ENCODE measurements at places on chromosomes 5 and 9.
A peak's percentile ranks its signal among the peaks of the same experiment; 100 is the strongest.

DNA sequence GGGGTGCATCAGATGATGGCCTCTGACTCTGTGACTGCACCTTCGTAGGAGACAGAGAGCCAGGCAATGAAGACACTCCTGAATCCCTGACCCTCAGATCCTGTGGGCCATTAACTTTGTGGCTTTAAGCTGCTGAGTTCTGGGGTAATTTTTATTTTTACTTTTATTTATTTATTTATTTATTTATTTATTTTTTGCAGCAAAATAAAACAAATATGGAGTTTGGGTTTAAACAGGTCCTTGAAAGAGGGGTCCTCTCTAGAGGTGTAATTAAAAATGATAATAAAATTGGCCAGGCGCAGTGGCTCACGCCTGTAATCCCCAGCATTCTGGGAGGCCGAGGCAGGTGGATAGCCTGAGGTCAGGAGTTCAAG, 104.9 kb upstream of the RAPGEF1 start:
- no peak for DNase-seq

- no peak for DNase-seq
These were observed 1.0 kb downstream of the CSF1R start for GRCh38 chr5:150085191-150085912.

- no peak for DNase-seq
These were observed 72.1 kb downstream of the MRPL36 start for GRCh38 chr5:1727571-1727970.

GRCh38 chr9:34384368-34385165, 7.9 kb upstream of the MYORG start:
- no peak for DNase-seq

- DNase-seq = no peak
These were observed 189.1 kb downstream of the SREK1 start for GRCh38 chr5:66333192-66333591.

DNA sequence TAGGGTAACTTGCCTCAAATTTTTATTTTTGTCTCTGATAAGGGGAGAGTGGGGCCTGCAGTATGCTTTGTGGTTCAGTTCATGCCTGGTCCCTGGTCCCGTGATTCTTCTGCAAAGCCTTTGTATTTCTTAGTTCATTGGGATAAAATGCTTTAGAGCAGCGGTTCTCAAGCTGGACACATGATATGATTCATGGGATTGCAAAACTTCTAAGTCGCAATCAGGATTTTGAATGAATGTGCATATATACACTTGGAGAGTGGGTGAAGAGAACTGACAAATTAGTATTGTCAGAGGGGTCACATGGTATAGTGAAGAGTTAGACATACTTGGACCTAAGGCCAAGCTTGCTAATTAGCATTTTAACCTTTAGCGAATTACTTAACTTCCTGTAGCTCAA, 265.4 kb upstream of the KLF9 start:
- DNase-seq = no peak

DNA sequence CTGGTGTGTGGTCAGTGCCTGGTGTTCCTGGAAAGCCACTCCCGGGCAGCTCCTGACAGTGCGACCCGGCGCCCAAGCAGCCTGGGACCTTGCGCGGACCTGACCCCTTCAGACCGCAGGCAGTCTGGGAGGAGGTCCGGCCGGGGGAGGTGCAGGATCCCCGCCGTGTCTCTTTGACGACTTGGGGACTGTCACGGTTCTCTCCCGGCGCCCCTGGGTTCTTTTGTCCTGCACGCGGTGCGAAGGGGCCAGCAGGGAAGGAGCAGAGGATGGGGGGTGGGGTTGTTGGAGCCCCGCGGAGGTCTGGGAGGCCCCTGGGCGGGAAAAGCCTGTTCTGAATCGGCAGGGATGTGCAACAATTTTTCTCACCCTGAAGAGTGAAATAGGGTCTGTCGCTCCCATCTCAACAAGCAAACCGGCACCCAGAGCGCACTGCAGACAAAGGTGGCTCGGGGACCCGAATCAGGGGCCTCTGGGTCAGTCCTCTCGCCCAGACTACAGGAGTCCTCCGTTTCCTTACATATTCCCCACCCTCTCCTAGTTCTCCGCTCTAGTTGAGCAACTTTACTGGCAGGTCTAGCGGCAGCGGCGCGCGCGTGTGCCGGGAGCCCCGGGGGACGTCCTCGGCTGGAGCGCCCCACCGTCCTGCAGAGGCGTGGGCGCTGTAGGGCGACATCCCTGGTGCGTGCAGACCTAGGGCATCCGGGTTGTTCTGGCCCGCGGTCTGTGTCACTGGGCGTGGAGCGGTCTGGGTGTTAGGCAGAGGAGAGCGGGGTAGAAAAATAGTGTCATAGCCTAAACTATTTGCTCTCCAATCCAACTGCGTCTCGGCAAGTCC, 1.2 kb downstream of the VCAN start:
- DNase-seq = no peak

DNA sequence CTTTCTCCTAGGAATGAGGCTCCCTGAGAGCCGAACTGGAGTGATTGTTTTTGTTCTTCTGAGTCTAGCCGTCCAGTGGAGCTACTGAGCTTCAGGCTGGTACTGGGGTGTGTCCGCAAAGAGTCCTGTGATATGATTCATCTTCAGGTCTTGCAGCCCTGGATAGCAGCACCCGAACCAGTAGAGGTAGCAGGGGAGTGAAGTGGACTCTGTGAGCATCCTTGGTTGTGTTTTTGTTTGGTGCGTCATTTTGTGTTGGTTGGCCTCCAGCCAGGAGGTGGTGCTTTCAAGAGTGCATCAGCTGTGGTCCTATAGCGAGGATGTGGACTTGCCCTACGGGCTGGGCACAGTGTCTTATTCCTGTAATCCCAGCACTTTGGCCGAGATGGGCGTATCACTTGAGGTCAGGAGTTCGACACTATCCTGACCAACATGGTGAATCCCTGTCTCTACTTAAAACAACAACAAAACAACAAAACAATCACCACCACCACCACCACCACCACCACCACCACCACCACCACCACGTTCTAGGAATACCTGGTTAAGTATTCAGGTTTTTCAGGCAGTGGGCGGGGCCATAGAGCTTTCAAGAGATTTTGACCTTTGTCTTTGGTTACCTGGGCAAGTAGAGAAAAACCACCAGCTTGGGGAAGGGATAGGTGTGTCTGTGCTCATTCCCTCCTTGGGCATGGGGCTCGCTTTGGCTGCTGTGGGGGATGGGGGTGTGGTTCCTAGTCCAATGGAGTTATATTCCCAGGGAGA, 154.0 kb downstream of the WDR70 start:
- DNase-seq = peak; percentile 69

DNA sequence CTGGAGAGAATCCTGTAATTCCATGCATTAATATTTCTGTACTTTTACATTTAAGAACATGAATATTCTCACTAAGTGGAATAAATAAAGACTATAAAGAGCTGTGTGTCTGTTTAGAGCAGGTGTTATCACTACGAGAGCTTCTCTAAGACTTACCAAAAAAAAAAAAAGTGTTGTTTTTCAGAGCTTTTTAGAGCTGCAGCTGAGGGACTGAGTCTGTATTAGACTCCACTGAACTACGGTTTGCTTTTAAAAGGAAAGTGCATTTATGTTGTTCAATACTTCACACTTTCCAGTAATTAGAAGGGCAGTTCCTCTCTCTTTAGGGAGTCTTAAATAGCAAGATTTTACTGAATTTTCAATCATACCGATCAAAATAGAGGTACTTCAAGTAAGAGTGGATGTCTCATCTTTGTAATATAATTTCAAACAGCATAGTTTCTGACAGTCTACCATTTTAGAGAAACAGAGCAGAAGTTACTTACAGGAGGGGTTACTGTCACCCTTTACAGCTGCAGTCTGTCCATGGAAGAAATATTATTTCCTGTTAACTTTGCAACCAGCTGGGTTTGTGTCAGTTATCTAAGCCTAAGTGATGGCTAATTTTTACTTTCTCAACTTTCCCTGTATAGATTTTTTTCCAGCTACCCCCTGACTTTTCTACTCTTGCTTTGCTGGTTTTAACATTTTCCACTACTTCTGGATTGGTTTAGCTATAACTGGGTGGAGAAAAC, 2.4 kb downstream of the SYK start:
- DNase-seq = no peak

DNA sequence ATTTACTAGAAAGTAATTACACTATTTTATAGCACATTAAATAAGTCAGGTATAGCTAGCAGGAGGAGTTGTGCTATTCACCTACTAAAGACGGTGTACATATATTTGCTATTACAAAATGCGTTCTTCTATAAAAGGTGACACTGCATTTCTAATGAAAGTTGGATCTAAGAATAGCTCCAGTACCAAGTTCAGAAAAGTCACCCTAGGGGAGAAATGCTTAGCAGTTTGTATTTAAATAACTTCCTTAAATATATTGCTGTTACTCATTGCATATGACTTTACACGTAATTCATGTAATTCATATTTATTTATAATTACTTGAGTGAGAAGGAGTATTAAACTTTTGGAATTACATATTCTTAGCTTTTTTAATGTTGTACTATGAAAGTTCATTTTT, 7.0 kb upstream of the SUB1 start:
- DNase-seq = no peak

GRCh38 chr9:16294133-16294770, 576.2 kb downstream of the BNC2 start:
- DNase-seq = peak; percentile 53

DNA sequence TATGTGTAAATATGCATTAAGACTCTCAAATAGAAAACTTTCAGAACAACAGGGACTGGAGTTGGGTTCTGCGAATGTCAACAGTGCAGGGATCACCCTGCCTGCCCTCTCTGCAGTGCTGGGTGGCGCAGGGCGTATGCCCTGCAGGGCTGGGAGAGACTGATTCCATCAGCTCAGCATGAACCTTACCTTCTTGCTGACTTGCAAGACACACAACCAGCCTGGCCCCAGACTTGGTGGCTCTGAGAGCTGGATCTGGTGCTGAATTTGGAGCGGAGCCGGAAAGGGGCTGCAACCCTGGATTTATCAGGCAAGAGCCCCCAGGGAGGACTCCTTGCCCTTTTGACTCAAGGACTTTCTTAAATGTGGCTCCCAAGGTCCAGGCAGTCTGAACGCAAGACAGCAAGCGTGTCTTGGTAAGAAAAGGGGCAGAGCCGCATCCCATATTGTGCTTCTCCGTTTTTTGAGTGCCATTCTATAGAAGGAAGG, 376.0 kb upstream of the IRX2 start:
- no peak for DNase-seq

- DNase-seq = no peak
These were observed 344.8 kb downstream of the NTRK2 start for GRCh38 chr9:85014292-85014691.

GRCh38 chr9:110622368-110622767, 42.8 kb upstream of the SVEP1 start:
- DNase-seq = no peak

- DNase-seq = no peak
These were observed 258.1 kb upstream of the IRX2 start for GRCh38 chr5:3009605-3010004.

- DNase-seq = no peak
These were observed 341.6 kb downstream of the ZNF608 start for GRCh38 chr5:124404796-124405195.

DNA sequence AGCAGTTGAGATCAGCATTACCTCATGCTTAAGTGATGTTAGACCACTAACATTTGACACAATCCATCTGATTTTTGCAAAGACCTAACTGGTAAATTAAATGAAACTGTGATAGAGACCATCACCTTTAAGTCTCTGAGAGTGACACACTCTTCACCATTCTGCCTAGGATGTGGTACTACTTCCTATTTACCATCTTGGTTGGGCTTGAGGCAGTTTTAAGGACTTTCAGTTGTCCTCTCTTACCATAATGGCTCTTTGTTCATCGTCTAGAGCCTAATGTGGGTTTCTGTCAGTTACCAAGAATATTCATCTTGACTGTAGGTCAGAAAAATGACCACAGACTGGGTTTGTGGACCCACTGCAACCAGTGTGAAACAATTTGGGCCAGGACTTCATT, 158.1 kb downstream of the CETN3 start:
- no peak for DNase-seq

DNA sequence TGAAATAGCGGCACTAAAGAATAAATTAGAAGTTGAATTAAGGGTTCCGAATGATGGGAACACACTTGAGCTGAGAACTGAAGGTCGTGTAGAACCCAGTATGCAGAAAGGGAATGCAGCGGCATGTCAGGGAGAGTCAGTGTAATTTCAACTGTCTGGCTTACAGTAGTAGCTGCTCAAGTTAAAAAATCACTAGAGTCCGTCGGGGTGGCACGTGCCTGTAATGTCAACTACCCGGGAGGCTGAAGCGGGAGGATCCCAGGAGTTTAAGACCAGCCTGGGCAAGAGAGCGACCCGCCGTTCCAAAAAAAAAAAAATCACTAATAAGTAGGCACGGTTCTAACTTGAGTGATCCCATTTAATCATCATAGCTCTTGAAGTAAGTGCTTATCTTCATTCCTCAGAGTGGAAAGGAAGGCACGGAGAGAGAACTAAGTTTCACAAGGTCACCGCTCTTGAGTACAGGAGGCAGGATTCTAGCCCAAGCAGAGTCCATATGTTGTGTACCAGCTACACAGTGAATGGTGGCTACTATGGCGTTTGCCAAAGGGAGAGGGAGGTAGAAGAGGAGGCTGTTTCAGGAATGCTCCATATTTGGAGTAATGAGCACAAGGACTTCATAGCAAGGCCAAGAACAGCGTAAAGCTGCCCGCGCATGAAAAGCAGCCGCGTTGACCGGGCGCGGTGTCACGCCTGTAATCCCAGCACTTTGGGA, 831 bp downstream of the RMRP start:
- DNase-seq = peak; percentile 47

- no peak for DNase-seq
These were observed 72.9 kb upstream of the PAM start for GRCh38 chr5:102682101-102682647.

GRCh38 chr5:91928754-91929521, 545.8 kb upstream of the ARRDC3 start:
- DNase-seq = peak; percentile 23

DNA sequence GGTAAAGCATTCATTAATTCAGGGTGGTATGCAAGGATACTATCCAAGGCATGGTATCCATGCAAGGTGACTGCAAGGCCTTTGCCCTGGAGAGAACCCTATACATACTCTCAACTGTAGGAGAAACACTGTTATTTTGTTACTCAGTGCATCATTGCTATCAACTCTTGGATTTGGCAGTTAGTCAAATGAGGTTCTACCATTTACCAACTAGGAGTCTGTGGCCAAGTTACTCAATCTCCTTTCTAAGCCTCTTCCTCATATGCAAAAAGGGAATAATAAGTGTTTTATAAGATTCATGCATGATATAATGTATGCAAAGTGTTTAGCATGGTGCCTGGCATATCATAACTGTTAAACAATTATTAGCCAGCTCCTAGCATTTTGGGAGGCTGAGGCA, 4.0 kb downstream of the PCDHGC3 start:
- no peak for DNase-seq

Measured in astrocyte (in vitro differentiated cells and primary cell).